Umbilical cord (tissue), 2 donors: ENCODE measurements at places on chromosomes 4 and X. TPM values are rescaled to one million over a fixed set of nuclear protein-coding genes. Genes with fewer than 3 reads are reported as not detected.

- DNase-seq = no peak
Measured at GRCh38 chr4:33739884-33740632, 2504.3 kb downstream of the ARAP2 start.

DNA sequence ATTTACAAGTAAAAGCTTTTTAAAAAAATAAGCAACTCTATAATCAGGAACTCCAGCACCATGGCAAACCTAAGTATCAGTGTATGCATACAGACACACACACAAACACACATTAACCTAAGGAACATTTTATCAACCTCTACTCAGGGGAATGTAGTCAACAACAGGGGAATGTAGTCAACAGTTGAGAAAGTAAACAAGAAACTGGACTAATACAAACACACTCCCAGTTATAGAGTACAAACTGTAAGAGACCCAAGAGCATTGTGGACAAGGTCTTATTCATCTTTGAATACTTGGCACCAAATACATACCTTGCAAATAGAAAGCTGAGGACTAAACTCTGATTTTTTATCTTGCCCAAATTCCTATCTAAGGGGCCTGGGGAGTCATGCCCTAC, 36.2 kb downstream of the PAPSS1 start:
- no peak for DNase-seq

GRCh38 chrX:36431819-36432218, 512.3 kb downstream of the CFAP47 start:
- peak; percentile 10 for DNase-seq

GRCh38 chr4:4480685-4481398, 61.0 kb downstream of the STX18 start:
- peak; percentile 58 for DNase-seq

DNA sequence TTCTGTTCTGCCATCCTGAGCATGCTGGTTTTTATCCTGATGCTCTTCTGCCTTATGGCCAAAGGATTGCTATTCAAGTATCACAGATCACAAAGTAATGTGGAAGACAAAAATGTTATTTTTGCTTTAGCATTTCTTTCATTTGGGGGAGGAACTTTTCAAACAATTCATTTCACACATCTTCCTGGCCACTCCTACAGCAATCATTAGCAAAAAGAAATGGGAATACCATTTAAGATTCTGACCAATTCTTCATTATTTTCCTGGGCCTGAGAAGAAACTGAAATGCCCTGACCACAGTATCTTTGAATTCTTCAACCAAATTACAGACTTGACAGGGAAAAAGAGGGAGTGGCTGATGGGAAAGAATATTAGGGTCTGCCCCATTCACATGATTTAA, 38.0 kb upstream of the GRID2 start:
- no peak for DNase-seq

GRCh38 chr4:53088152-53088551, 226.0 kb downstream of the RASL11B start:
- DNase-seq = no peak

GRCh38 chr4:125390126-125390525, 75.4 kb downstream of the FAT4 start:
- peak; percentile 28 for DNase-seq

DNA sequence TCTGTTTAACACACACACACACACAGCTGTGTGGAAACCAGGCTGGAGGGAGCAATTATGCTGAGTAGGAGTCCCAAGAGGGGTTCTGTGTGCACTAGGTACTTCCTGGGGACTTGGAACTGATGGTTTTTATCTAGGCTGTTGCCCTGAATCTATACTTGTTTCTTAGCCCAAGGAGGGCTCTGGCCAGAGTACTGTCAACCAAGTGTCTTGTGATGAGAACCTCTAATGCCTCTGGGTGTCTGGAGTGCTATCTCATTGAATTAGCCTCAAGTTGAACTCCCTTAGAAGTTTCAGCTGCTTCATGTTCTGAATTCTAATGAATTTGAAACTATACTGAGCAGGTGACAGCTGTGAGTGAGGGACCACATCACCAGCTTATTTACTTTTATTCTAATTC, 16.6 kb downstream of the ARHGAP24 start:
- DNase-seq = no peak

DNA sequence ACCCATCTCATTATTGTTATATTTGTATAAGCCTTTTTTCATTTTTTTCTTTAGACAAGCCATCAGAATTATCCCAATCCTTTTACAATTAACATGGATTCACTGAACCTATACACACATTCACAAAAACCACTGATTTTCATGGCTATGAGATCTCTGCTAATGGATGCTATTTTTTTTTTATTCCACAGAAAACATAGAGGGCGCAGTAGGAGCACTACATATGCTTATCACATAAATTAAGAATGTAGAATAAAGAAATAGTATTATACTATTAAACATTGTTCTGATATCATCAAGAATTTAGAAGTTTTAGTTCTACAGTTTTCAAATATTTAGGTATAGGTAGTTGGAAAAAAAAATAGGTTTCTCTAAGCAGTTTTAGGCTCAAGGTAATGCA, 1477.4 kb downstream of the ARAP2 start:
- DNase-seq = no peak

DNA sequence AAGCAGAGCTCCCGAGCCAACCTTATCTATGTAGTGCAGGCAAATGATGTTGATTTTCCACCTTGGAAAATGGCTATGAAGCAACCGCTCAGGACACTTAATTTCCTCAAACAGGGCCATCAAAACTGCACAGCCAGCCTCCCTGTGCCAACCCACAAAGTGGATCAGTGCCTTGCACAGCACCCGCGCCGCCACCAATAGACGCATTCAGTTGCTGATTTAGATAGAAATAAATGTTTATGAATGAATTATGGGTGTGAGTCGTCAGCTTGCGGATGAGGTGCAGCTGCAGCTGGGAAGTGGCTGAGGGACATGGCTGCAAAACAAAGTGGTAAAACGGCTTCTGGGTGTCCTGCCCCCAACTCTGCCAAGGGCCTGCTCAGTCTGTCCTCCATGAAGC, 47.0 kb downstream of the SOD3 start:
- no peak for DNase-seq

- no peak for DNase-seq
Measured at GRCh38 chr4:14583331-14583730, 418.9 kb upstream of the CPEB2 start.

DNA sequence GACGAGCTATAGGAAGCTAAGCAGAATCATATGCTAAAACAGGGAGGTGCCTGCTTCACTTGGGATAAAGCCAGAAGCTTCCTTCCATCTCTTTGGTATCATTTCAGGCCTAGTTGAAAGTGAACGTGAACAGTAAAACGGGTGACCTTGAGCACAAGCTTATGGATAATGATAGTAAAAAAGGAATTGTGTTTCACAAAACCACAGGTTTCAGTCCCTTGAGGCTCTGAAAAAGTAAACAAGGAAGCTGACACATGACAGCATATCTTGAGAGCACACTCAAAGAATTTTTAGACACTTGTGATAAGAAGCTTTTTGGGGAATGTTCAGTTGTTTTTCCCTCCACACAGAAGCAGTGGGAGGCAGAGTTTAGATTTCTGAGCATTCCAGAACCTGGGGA, 286.1 kb downstream of the DCHS2 start:
- peak; percentile 23 for DNase-seq

The SORBS2 gene
- total RNA-seq = 354 TPM

The FHDC1 gene
- total RNA-seq = 2.6 TPM

The SPIN2A gene
- total RNA-seq = 0.24 TPM

The CLDN22 gene
- 0.72 TPM for total RNA-seq
